Metanephros (tissue), 2 donors: ENCODE measurements at places on chromosomes 6 and 20. TPM values are rescaled to one million over a fixed set of nuclear protein-coding genes. Genes with fewer than 3 reads are reported as not detected.

CTAGE9 gene
- total RNA-seq = not detected

PRKN gene
- 19.2 TPM for total RNA-seq

STMN3 gene
- 20.6 TPM for total RNA-seq

TSPO2 gene
- total RNA-seq = 1.5 TPM

KCNQ2 gene
- total RNA-seq = 5.2 TPM

GNAS-AS1 gene
- 2.6 TPM for total RNA-seq

SNX9 gene
- total RNA-seq = 32.1 TPM

SNRPB gene
- total RNA-seq = 98.3 TPM

MYH7B gene
- total RNA-seq = 4.0 TPM

GCNT2 gene
- 14.4 TPM for total RNA-seq

SLC24A3 gene
- total RNA-seq = 8.9 TPM

SUMO4 gene
- 6.7 TPM for total RNA-seq

SYNGAP1 gene
- 14.3 TPM for total RNA-seq

XKR7 gene
- total RNA-seq = 0.23 TPM

CTCFL gene
- 0.88 TPM for total RNA-seq

GFOD1 gene
- 6.0 TPM for total RNA-seq

ARFGEF2 gene
- total RNA-seq = 32.9 TPM

MTCH1 gene
- 146 TPM for total RNA-seq

UST gene
- total RNA-seq = 12.3 TPM

ACTL10 gene
- total RNA-seq = 0.70 TPM

FUT9 gene
- total RNA-seq = 4.0 TPM

VSTM2L gene
- total RNA-seq = 4.7 TPM

SLC16A10 gene
- 37.0 TPM for total RNA-seq

OR12D3 gene
- total RNA-seq = not detected

KIF25 gene
- 0.18 TPM for total RNA-seq

THBS2 gene
- total RNA-seq = 61.5 TPM

SEC63 gene
- 43.7 TPM for total RNA-seq

SPTLC3 gene
- 14.4 TPM for total RNA-seq

RSPO4 gene
- 0.23 TPM for total RNA-seq

ME1 gene
- 2.3 TPM for total RNA-seq

VIP gene
- total RNA-seq = 0.23 TPM

GJA10 gene
- total RNA-seq = not detected

TMC2 gene
- not detected for total RNA-seq

LGSN gene
- total RNA-seq = 0.41 TPM

MCHR2 gene
- not detected for total RNA-seq

NNAT gene
- 39.2 TPM for total RNA-seq

CCDC170 gene
- total RNA-seq = 3.1 TPM

DTNBP1 gene
- total RNA-seq = 16.5 TPM

PRSS16 gene
- 0.47 TPM for total RNA-seq

C6orf15 gene
- not detected for total RNA-seq

COL11A2 gene
- total RNA-seq = 6.9 TPM

FOXC1 gene
- 49.3 TPM for total RNA-seq

BPHL gene
- total RNA-seq = 24.7 TPM

BPIFB1 gene
- not detected for total RNA-seq

EFCAB8 gene
- not detected for total RNA-seq

SPATS1 gene
- total RNA-seq = not detected

SCAND1 gene
- total RNA-seq = 69.1 TPM

C6orf118 gene
- 1.2 TPM for total RNA-seq

ECHDC1 gene
- total RNA-seq = 48.6 TPM
